Hematopoietic multipotent progenitor cell treated with erythropoietin and hydrocortisone succinate and interleukin-3 and kit ligand, for 17 days (in vitro differentiated cells): ENCODE measurements at places on chromosomes 1 and 21.
A peak's percentile ranks its signal among the peaks of the same experiment; 100 is the strongest.

DNA sequence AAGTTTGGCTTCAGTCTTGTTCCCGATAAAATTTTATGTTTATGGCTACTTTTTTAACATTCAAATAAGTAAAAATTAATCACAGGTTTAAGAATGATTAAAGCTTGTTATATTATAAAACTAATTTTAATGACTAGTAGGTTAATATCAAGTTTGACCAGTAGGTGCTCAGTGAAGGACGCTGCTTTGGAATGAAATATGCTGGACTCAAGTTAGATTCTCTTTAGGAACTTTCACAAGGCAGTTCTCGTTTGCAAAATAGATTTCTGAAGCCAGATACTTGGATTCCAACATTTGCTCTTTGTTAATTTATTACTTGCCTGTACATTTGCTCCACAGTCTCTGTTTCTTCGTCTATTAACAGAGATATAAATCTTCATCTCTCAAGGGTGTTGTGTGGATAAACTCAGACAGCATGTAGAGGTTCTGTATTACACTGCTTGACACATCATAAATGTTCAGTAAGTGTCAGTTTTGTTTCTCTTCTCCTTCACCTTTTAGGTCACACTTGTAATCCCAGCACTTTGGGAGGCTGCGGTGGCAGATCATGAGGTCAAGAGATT lies 432.8 kb upstream of the CHRM3 start:
- DNase-seq: no peak

DNA sequence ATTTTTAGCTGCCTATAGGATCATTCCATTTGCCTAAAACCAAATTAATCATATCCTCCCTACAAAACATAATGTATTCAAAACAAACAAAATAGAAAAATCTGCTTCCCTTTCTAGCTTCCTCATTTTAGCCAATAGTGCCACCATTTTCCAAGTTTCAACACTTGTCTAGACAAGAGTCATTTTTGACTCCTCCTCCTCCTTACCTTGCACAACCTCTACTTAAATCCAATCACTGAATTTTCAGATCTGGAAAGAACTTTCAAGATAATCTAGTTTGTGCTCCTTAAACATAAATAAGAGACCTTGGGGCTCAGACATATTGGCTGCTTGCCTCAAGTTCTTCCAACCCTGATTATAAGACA lies 7.4 kb downstream of the STX6 start:
- no peak for DNase-seq

DNA sequence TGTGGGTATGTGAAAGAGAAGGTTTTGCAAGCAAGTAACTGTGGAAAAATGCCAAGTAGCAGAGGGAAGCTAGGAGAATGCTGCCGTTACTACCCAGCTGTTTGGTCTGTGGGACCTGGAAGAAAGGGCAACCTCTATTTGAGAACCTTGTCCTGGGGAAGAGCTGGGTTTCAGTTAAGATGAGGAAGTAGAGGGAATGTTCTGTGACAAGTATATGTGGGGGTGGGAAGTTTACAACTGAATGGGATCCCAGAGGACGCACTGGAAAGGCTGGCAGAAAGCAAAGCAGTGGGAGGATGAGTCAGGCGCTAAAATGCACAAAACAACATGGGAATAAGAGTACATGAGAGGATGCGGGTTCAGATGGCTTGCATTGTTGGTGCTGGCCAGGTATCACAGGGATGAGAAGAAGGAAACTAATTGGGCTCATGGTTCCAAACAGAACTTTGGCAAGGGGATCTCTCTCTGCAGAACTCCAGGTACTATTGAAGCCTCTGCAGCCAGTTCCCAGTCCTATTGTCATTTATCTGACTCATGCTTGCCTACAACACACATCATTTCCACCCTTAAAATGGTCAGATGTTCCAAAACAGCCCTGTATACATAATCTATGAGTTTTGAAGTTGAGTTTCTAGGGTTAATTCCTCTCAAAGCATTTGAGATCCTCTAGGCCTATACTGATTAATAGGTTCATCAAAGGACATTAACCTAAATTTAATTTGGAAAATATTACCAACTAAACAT lies 88.5 kb upstream of the VAV3 start:
- no peak for DNase-seq

DNA sequence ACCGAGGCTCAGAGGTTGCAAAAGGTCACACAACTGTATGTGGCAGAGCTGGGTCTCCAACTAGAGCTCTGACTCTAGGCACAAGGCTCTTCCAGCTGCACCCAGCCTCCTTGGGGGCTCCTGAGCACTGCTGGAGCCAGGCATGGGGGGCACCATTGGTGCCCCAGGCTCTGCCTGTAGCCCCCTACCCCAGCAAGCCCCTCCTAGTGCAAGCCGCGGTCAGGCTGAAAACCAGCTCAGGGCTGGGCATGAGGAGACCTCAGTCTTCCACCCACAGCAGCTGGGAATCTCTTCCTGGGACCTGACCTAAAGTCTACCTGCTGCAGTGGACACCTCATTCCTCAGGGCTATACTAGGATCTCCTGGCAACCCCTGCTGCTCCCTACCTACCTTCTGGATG lies 14.6 kb downstream of the TNNT2 start:
- DNase-seq: no peak

- no peak for DNase-seq
Observed at GRCh38 chr1:15578921-15579682, 5.7 kb downstream of the AGMAT start.

DNA sequence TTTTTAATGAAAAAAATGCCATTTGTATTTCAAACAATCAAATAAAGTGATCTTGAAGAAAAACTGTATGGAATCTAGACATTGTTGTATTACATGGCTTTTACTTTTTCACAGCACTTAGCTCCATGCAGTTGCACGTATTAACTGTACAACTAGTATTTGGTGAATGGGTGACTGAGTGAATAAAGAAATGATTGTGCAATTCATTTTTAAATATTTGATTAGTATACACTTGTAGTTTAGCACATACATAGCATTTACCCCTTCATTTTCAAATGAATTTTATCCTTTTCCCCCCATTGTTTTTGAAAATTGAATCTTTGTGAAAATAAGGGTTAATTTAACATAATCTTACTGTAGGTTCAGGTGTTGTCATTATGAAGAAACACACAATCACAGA lies 54.5 kb upstream of the GPR25 start:
- no peak for DNase-seq

GRCh38 chr1:184150776-184151531 lies 99.4 kb downstream of the TSEN15 start:
- no peak for DNase-seq

GRCh38 chr1:99737016-99737415 lies 29.4 kb downstream of the FRRS1 start:
- DNase-seq: no peak

DNA sequence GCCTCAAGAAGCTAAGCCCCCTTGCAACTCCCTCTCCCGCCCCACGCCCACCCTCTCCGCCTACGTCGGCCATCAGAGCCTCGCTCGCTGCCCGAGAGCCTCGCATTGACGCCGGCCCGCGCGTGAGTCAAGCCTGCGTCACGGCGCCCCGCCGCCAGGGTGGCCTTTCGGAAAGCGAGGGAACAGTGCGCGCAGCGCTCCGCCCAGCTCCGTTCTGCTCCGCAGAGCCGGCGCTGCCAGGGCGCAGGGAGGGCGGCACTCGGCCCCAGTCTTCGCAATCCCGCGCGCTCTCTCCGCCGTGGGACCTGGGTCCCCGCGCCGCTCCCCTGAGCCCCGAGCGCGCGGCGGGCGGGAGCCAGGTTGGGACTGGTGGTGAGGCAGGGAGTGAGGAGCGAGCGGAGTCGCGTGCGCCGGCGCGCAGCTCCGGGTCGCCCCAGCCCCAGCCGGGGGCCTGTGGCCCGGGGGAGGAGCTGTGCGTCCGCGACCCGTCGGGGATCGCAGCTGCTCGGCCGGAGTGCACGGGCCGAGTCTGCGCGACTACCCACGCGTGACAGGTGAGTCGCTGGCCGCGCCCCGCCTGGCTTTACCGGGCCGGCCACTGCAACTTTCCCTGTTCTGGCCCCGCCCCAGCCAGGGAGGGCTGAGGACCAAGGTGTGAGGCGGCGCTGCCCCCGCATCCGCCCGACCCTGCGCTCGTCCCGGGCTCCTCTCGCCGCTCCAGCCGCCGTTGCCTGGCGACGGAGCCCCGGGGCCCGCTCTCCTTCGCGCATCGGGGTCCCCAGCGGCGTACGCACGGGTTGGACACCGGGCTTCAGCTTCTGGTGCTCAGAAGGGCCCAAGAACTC lies at the start of gene SLC6A17:
Gene SLC6A17, plus strand, starts transcription at position 165 of the 845 bp plus-strand sequence. CDS start 16,436 bp downstream, outside the sequence.
- DNase-seq: no peak

DNA sequence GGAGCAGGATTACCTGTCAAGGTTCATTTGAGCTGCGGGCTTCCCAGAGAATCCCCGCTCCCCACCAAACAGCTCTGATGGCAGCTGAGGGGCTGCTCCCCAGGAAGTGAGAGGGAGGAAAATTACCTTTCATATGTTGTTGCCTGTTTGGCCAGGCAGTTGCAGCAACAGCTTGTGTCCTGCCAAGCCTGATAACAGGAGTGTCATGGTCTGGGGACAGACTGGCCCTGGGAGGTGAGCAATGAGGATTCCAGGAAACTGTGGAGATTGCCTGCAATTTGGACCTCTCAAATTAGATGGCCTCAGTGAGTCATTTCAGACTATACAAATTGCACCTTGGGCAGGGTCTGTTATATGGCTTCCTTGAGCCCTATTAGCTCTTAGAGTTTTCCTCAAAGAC lies 189.3 kb downstream of the PTPRU start:
- no peak for DNase-seq

- DNase-seq: no peak
Observed at GRCh38 chr1:95534985-95535384, 301.0 kb downstream of the RWDD3 start.

- DNase-seq: no peak
Observed at GRCh38 chr1:78339490-78339889, 151.3 kb upstream of the PTGFR start.

GRCh38 chr21:37551993-37552355 lies 185.4 kb downstream of the DYRK1A start:
- no peak for DNase-seq

GRCh38 chr21:45154511-45155508 lies 80.4 kb downstream of the ADARB1 start:
- DNase-seq: no peak

- DNase-seq: no peak
Observed at GRCh38 chr1:155173478-155174323, at the start of gene TRIM46. TRIM46 (plus strand) TSS chr1:155173849; CDS start chr1:155173967, 118 bp downstream.

GRCh38 chr21:35048706-35049617 lies at the start of gene RUNX1:
RUNX1 (minus strand) TSS chr21:35049302.
- DNase-seq: peak; percentile 47

DNA sequence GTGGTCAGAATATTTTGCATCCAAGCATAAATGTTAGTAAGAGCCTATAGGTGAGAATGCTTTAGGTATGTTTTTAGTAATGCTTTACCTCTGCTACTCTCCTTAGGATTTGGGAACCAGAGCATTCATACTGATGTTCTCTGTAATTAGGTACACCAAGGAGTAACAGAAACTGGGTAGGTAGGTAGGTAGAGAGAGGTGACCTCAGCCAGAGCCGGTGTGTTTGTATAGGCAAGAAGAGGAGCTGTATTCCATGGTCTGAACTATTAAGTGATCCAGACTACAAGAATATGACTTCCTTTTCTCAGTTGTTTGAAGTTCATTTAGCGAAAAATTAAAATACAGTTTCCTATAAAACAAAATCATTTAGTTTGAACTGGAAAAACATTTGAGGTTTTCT lies 108.5 kb downstream of the SDCCAG8 start:
- no peak for DNase-seq

- DNase-seq: no peak
Observed at GRCh38 chr1:41330588-41331545, 30.4 kb upstream of the FOXO6 start.

DNA sequence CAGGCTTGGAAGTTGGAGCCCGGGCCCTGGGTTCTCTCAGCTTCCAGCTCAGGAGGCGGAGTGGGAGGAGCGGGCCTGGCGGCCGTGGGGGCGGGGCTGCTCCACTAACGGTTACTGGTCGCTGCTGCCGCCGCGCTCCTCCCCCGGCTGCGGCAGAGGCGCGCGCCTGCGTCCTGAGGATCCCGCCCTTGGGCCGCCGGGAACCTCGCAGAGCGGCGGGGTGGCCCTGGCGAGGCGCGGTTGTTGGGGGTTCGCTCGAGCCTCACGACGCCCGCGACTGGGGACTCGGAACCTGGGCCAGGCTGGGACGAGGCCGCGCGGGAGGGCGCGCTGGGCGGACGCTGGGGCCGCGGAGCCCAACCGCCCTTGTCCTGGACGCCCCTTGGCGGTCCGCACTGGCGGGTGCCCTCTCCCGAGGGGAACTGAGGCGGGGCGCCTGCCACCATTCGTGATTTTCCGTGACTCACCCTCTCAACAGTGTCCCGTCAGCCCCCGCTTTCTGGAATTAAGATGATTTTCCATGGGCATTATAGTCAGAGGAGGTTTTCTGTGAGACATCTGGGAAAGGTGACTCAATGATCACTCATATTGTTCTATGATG lies 34.1 kb downstream of the OR2G3 start:
- DNase-seq: peak; percentile 64

DNA sequence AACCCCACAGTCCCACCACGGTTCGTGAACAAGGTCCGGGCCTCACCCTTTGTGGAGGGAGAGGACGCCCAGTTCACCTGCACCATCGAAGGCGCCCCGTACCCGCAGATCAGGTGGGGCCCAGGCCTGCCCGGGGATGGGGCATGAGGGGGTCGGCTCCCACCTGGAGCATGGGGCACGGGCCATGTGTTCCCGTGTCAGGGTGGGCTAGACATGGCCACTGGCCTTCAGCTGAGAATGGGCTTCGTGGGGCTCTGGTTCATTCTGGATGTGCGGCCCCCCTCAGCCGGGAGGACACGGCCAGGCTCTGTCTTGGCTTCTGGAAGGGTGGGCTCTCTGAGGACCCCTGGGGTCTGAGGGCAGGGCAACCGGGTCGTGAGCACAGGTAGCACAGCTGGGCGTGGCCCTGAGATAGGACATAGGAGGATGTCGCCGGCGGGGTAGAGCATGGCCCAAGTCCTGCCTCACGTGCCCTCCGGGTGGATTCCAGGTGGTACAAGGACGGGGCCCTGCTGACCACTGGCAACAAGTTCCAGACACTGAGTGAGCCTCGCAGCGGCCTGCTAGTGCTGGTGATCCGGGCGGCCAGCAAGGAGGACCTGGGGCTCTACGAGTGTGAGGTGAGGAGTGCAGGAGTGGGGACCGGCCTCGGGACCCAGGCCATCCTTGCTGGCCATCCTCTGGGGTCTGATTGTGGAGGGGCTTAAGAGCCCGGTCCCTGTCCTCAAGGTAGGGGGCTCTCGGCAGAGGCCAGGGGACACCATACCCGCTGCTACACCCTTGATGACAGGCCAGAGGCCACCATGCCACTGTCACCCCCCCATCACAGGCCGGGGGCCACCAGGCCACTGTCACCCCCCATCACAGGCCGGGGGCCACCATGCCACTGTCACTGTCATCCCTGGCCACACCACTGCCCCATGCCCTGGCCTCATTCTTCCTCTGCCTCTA lies 55.5 kb downstream of the TRIM11 start:
- DNase-seq: no peak

DNA sequence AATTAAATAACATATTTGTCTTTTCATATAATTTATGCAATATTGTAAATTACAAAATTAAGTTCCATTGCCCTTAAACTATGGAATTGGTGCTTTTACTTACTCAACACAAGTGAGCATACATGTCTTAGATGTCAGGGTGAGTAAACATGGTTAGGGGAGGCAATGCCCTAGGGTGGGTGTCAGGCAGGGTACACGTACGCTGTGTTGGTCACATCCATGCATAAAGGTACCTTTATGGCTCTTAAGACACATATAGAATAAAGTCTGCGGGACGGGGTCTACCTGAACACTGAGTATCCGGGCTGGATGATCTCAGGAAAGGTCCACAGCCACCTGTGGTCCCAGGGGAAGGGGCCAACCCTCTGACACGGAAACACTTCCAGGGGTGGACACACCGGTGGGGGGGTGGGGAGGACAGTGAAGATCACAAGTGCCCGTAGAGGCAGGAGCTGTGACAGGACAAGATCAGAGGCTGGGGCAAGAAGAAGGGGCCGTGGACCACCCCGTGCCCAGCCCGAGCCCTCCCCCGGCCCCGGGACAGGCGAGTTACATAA lies 720 bp downstream of the LIN9 start:
- peak; percentile 14 for DNase-seq
